ENCODE measurements at places on chromosomes 7 and 10.

DNA sequence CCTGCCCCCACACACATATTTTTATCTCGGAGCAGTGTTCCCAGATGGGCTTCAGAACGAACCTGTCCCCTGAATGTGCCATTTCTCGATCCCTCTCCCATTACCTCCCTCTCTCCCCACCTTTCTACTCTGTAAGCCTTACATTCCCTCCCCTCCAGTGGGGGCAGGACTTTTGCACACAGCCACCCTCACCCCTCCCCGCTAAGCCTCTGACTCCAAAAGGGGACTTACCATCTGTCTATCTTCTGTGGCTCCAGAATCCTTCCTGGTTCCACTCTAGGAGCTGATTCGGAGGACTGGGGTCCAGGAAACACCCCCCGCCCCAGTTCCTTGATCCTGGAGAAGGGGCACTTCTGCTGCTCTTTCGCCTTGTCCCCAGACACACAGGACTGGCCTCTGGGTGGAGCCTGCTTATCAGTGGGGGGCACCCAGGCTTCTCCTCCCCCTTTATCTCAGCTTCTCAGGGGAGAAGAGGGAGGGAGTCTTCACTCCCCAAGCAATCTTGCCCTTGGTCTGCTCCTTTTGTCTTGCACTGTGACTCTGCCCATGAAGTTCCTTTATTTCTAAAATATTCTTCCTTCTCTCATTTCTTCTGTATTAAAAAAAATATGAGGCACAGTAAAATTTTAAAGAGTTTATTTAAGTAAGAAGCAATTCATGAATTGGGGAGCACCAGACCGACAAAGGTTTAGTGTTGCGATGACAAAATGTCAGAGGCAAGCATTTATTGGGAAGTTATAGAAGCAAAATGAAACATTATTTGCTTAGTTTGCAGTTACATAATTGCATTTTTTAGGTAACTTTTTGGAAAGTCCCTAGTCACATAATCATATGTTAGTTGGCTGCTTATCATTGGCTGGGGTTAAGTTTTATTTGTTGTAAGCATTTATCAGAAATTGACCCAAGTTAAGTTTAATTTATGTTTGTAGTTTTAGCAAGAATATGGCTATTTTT lies at the start of gene KEL:
KEL (minus strand) TSS at position 391 of the 954 bp plus-strand sequence; CDS start at position 234, 157 bp downstream.
- DNase-seq: no peak

DNA sequence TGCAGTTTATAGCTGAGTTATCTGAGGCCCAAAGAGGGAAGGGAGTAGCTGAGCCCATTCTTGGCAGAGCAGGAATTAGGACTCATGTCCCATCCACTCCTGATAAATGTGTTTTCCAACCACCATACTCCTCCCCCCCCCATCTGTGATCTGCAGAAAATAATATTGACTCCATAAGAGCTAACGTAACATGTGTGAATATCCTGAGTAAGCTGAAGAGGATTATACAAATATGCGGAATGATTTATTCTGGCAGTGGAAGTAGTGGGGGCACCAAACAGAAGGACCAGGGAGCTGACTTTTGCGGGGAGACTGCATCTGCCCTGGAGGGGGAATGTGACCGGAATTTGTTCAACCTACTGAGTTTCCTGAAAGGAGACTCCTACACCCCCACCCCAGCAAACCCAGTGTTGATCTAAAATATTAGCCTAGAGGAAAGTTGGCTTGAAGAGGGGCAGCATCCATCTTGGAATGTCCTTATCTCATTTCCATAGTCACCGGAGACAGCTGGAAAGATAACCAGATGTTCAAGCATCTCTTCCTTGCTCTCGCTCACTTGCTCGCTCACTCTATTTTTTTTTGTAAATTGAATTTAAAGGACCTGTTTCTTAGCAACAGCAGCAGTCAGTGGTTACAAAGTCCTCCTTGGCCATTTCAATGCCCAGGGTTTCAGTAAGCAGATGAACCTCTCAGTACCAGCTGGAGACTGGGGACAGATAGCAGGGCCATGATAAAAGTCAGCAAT lies 114.7 kb downstream of the RPS24 start:
- no peak for DNase-seq

GRCh38 chr10:126376956-126377355 lies 11.3 kb downstream of the ADAM12 start:
- no peak for DNase-seq

DNA sequence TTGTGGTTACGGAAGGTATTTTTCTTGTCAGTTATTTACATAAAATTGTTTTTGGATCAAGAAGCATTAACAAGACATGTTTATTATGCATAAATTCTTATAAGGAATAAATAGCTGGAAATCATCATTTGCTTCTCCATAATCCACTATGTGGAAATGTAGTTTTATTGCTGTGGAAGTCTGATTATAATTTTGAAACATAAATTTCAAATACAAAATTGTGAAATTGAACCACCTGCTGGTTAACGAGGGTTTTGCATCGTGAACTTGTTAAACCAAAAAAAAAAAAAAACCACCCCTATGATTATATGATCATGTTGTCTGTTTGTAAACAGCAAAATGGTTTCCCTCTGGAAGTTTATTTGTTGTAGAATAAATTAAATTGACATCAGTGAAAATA lies 25.9 kb downstream of the ABRAXAS2 start:
- no peak for DNase-seq

- DNase-seq: no peak
These were observed 146.6 kb downstream of the RAPGEF5 start for GRCh38 chr7:22210355-22210754.

GRCh38 chr10:6916601-6917000 lies 336.5 kb upstream of the PRKCQ start:
- no peak for DNase-seq

- DNase-seq: no peak
These were observed 226.5 kb downstream of the RPS24 start for GRCh38 chr10:78260141-78260540.

DNA sequence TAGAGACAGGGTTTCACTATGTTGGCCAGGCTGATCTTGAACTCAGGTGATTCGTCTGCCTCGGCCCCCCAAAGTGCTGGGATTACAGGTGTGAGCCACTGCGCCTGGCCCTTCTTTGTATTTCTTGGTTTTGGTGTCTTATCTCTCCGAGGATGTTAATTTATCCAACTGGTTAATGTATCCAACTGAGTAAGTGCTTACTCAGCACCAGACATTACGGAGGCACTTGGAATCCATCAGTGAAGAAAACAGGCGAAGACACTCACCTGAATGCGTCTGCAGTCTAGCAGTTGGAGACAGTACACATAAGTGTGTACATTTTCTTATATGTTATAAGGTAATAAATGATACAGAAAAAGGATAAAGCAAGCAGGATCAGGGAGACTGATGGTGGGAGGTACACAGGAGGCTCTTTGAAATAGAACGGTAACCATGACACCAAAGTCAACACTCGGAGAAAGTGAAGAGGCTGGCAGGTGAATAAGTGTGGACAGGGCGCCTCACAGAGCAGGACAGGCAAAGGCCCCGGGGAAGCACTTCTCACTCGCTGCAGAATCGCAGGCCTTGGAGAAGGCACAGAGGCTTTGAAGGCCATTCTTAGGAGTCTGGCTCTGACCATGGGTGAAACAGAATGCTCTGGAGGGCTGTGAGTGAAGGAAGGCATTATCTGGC lies 73.1 kb downstream of the LANCL2 start:
- no peak for DNase-seq

DNA sequence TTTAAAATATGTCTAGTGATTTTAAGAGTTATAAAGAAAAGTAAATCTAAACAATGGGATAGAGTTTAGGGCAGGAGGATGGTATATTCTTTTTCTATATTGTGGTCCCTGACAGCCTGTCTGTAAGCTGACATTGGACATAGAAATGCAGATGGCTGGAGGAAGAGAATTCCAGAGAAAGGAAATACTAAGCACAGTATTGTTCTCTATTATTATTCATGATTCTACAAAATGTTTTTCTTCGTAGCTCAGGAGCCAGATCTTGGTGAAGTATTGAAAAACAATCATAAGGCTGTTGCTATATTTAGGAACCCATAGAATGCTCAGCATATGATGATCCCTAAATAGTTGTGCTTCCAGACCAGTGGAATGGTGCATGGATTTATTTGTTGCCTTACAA lies 117.0 kb upstream of the FAM3C start:
- DNase-seq: no peak

GRCh38 chr10:120365872-120366271 lies 91.2 kb upstream of the PLPP4 start:
- no peak for DNase-seq

- no peak for DNase-seq
These were observed 30.5 kb downstream of the ITPRIP start for GRCh38 chr10:104307576-104308438.

- DNase-seq: no peak
These were observed 434.1 kb downstream of the DNAJB9 start for GRCh38 chr7:109003742-109004141.

DNA sequence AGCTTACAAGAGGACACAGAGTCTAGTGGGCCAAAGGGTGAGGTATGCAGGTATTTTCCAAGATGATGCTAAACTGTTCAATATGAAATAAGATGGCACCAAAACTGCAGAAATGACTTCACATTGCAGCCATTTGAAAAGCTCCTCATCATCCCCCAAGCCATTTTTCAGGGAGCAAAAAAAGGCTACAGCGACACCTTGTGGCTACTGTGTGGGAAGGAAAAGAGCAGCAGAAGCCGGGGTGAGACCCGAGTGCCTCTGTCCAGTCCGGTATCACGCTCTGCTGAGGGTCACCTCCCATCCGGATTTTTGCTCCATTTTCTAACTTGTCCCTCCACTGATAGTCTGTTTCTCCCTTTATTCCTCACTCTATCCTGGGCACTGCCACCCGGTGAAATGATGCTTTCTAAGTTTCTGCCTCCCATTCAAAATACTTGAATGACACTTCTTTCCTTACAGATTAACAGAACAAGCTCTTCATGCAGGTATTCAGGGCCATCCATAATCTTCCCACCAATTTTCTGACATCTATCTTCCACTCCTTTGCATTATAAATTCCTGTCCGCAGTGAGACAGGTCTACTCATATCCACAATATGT lies 220.2 kb downstream of the DGKI start:
- DNase-seq: peak; percentile 56

DNA sequence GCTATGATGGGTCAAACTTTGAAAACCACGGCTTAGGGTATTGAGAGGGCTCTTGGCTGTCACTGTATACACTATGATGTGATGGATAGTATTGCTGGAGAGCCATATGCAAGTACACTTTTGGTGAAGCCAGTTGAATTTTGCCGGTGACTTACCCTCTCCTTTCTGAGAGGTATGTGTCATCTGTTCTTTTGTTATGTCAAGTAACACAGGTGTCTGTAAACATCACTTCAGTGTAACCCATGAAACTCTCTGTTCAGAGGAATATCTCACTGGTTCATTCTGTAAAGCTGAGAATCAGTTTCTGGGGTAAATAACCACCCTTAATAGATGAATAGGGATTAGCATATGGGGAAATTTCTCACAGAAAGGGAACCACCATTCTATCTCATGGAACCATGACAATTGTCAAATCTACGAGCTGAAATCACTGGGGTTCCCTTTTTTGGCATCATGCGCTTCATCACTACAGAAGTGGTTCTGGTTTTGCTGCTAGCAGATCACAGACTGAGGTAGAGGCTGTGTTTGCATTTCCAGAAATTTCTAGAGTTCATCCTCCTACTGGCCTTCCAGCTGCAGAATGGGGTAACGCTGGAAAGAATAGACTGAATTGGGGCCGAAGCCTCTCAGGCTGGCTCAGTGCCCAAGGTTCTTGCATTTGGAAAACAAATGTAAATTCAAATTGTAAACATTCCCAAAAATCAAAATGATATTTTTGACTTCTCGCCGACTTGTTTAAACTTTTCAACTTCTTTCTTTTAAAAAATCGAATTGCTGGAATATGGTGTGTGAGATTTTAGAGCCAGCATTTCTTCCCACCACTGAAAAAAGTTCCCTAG lies 83.3 kb upstream of the CREB5 start:
- DNase-seq: no peak

All from activated CD4-positive, alpha-beta memory T cell treated with anti-CD3 and anti-CD28 coated beads for 36 hours (primary cell).